ENCODE measurements at places on chromosomes 6 and 20.

GRCh38 chr6:156031516-156031915 is 575.9 kb upstream of the NOX3 start:
- no peak for DNase-seq

DNA sequence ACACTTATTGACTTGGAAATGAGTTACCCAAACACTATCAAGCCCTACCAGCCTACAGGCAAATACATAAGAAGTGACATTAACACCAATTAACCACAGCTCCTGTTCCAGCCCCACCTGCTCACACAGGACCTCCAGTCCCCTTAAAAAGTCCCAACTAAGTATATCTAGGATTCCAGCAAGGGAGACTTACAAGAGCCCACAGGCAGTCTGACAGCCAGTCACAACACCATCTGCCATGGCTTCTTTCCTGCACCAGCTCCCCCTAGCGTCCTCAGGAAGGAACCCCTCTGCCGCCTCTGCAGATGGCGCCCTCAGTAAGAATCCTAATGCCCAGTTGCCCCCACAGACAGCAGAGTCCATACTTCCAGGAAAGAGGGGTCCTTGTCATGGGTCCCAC is 122.1 kb downstream of the HIVEP2 start:
- no peak for DNase-seq

DNA sequence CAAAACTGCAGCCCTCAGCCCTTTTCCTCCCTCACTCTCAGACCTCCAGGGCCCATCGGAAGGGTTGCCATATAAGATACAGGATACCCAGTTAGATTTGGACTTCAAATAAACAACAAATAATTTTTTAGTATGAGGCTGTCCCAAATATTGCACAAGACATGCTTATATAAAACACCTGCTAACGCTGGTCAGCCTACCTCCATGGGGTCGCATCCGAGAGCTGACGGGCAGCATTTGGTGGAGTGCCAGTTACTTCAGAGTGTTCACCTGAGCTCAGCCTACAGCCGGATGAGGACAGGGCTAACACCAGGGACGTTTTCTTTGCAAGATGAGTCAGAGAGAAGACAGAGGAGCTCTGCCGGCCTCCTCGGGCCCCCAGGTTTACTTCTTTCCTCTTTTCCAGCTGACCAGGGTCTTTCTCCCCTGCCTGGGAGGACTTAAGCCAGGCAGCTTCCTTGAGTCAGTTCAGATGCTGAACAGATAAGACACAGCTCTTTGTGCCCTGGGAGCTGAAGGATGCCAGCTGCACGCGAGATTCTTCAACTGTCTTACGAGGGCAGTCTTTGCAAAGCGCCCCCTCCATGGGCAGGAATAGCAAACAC is 141.2 kb upstream of the KCNG1 start:
- DNase-seq, result no peak

DNA sequence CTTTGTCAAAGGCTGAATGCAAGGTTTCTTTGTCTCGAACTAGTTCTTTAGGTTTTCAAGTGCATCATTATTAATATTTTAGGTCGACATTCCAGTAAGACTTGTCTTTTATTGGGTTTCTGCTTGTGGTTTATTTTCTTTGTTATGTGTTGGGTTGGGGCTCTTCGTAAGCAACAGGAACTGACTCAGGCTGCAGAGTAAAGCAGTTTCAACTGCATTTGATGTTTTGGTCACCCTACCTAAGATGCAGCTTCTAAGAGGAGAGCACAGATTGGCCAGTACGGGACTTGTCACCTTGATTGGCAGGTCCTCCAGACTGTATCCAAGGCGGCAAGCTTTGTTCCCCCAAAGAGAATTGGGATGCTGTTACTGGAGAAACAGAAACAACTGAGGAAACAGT is 149.5 kb upstream of the SULF2 start:
- no peak for DNase-seq

GRCh38 chr6:36065916-36066315 is 38.3 kb downstream of the MAPK14 start:
- no peak for DNase-seq

- no peak for DNase-seq
Measured at GRCh38 chr6:79225717-79226599, 8.5 kb downstream of the HMGN3 start.
